Activated CD4-positive, alpha-beta T cell treated with anti-CD3 and anti-CD28 coated beads, Interleukin-2, amount 10 ng/mL, durations not matched to agents 7 days and 5 days (primary cell): ENCODE measurements at places on chromosomes 3 and 15.

DNA sequence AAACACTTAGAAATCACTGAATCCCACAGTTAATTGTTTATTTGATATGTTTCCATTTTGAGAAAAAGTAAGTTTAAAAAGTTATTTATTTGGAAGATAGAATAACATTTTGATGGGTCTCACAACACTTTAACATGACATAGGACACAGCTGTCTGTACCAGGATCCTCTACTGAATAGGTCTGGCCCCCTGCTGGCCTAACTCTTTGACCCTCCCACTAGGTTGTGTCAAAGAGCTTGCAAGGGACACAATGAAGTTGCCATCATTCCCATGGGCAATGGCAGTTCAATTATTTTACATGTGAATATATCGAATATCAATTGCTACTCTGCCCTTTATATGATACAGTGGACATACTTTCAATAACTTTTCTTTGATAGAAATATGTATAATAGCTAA, 138.9 kb downstream of the EPHA3 start:
- DNase-seq: no peak

DNA sequence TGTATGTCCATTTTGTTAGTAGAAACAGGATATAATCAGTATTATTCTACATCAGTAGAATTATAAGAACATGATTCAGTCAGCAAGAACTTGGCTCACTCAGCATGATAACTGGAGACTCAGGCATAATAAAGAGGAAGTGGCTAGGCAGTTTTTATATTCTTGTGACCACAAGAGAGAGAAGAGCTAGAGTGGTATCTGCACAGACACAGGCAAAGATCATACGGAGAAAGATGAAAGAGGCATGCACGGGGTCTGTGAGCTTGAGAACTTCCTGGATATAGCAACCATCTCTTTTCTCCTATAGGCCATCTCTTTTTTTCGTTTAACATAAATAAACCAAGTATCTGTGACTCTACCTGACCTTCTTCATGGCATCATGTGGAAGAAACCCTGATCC, 46.8 kb downstream of the MYO5A start:
- peak; percentile 80 for DNase-seq

DNA sequence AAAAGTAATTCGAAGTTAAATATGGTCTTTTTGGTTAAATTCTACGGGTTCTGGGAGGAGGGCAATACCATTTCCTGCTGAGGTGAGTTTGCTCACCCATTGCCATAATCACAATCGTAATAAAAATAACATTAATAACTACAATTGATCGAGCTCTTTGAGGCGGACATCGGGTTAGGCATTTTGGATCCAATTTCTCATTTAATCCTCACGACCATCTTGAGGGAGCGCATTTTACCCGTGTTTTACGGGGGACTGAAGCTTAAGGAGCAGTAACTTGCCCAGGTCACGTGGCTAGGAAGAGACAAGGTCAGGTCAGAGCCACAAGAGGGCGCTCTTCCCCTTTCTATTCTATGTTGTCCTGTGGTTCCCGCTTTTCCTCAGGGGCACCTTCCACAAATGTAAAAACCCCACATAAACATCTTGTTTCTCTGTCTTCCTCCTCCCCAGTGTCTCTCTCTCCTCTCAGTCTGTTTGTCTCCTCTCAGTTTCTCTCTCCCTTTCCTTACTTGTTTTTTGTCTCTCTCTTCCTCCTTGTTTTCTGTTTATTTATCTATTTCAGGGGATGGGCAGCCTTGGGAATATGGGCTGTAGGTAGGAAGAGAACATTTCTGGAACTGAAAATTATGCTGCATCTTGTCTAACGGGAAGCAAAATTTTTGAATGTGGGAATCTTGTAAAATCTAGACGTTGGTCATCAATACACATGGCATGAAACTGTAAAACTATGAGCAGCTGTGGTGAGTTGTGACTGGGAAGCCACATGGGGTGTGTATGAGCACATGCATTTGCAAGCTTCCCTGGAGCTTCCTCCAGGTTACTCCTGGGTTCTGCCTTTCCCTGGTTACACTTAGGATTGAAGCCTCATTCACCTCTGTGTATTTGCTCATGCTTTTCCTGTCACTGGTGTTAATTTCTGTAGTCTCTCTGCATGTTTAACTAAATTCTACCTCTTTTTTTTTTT, 71.0 kb downstream of the SQOR start:
- peak; percentile 71 for DNase-seq

DNA sequence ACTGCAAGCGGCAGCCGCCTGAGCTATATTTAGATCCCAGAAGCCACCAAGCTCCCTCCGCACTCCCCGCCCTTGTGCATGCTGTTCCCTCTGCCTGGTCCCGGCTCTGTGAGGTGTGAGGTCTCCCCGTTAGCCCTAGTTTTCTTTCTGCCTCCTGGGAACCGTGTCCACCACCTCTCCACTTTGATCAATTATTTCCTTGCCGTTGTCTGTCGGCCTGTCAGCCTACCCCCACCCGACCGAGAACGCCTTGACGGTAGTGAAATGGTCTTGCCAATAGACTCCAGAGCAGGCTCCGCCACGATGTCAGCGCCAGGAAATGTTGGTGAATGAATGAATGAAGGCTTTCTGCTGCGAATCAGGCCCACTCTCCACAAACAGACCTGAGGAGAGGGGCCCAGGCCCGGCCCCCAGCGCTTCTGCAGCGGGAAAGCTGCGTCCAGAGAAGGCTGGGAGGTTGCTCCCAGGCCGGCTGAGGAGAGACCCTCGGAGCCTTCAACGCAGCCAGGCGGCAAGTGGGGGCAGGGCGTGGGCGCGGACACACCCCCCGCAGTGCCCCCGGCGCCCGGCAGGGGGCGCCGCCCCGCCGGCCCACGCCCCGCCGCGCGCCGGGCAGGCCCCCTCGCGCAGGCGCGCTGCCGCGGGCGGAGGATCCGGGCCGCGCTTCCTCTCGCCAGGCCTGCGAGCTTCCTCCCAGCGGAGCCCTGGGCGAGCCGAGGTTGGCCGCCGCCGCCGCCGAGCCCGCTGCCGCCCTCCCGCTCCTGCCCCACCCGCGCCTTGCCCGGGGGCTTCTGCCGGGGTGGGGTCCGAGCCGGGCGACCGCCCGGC, at the start of gene CSK:
Gene CSK (plus strand): TSS at position 650 of the 828 bp plus-strand sequence. CDS start 16,218 bp downstream, outside the sequence.
- DNase-seq: peak; percentile 74

DNA sequence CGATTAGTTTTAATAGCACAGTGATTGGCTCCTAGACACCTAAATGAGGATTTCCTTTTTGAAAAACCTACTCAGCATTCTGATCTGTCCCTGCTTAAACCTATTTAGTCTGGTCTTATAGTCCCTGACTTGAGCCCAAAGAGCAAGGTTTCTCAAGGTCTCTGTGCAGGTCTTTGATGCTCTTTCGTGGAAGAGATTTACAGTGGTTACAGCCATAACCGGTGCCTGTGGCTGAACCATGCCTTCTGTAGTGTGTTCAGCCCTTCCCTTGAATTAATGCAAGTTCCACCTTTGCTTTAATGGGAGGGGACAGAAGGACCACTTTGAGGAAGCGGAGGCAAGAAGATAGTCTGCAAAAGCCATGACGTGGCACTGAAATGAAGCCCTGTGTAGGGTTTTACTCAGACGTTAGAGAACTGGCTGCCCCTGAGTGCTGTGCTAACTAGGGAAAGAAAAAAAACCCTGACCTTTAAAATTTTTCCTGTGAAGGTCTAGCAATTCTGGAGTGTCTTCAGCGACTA, 43.0 kb downstream of the ZBTB38 start:
- peak; percentile 48 for DNase-seq

GRCh38 chr3:49219132-49219531, 47.7 kb downstream of the KLHDC8B start:
- no peak for DNase-seq

- DNase-seq: no peak
Observed at GRCh38 chr3:5427021-5427420, 239.5 kb downstream of the EDEM1 start.

DNA sequence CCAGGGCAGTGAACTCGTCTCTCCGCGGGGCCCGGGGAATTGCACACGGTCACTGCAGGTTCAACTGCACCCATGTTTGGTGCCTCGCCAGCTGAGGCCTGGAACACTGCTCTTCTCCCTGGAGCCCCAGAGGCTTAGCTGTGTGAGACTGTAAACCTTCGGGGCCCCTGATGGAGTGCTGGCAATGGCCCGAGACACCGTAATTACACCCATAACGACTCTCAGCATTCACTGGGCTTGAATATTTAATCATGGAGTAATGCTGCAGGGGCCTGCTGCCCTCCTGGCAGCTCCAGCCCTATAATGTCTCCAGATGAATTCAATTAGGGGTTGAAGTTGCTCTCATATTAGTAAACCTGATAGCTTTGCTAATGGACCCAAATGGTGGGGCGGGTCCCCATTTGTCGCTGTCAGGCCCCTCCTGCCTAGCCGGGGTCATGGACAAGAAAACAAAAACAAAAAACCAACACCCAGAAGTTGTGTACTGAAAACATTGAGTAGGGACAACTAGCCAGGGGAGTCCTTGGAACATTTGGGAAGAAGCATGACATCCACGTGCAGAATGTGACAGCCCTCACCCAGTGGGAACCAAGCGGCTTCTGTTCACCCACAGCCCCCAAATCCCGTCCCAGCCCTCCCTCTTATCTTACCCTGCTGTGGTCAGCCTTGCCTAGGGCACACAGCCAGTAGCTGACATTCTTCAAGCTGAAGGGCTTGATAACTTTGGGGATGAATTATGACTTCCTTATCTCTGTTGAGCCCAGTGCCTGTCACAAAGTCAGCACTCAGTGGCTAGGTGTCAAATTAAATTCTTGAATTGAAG, 74.3 kb upstream of the SCN5A start:
- DNase-seq: no peak

GRCh38 chr3:182234881-182235280, 523.2 kb downstream of the SOX2 start:
- no peak for DNase-seq

DNA sequence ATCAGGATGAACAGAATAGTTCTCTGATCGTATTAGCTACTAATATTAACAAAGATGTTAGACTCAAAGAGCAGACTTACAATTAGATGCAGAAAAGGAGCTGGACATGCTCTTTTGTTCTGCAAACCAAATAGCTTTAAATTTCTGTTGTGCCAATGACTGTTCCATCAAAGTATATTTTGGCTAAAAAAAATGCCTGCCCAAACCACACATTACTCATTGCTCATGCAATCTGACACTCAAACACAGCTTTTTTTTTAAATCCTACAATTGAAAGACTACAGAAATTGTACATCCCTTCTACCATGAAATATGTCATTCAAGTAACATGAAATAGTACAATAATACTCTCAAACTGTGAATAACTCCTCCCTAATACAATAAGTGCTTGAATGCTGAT, 48.6 kb downstream of the SHOX2 start:
- no peak for DNase-seq

- no peak for DNase-seq
Observed at GRCh38 chr3:116393199-116393598, 52.1 kb downstream of the LSAMP start.

DNA sequence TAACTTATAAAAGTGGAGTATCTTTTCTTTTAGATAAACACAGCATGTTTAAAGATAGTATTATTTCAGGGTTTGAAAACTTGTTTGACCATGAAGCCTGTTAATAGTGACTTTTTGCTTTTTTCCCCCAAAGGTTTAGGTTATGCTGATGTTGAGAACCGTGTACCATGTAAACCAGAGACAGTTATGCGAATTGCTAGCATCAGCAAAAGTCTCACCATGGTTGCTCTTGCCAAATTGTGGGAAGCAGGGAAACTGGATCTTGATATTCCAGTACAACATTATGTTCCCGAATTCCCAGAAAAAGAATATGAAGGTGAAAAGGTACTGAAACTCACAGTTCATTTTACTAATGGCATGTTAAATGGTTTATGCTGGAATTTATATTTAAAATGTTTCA, 5.1 kb downstream of the LACTB start:
- no peak for DNase-seq

GRCh38 chr15:50190723-50191122, 8.7 kb downstream of the SLC27A2 start:
- no peak for DNase-seq

DNA sequence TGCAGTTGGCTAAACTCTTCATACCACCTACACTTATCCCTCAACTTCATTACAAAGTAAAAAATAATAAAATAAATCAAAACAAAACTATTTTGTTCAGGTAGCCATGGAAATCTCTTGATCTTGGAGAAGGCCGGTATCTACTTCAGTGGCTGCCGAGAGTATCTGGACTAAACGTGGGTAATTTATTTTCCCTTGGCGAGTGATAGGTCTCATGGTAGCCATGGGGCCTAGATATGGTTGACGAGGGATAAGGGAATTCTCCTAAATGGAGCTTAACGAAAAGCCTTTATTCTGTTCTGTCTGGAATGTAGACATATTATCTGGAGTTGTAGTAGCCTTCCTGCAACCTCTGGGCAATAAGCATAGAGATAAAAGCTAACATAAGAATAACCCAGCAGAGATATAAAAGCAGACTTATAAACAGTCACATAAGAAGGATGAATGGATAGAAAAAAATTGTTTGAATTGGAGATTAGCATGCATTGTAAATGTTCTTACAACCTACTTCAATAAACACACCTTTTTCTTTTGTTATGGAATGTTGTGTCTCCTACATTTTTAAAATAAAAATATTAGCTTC, 281.3 kb upstream of the ARRDC4 start:
- no peak for DNase-seq

DNA sequence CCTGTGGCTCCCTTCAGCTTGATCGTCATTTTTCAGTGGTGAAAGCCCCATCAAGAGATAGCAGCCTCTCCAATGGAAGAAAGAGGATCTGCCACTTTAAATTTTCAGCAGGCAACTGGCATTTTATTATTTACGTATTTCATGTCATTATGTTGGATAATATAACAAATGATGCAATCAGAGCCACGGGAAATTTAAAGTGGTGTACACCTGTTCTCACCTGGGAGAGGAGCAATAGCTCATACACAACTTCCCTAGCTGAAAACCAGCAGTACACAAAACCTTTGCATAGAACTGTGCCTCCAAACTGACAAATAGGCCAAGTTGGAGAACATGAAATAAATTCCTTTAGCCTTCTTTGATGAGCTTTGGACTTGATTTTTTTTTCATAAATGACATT, 136.9 kb downstream of the SATB1 start:
- DNase-seq: no peak

GRCh38 chr15:85616549-85617110, 178.1 kb downstream of the KLHL25 start:
- DNase-seq: no peak

- no peak for DNase-seq
Observed at GRCh38 chr15:89125088-89125826, 37.0 kb downstream of the ABHD2 start.

DNA sequence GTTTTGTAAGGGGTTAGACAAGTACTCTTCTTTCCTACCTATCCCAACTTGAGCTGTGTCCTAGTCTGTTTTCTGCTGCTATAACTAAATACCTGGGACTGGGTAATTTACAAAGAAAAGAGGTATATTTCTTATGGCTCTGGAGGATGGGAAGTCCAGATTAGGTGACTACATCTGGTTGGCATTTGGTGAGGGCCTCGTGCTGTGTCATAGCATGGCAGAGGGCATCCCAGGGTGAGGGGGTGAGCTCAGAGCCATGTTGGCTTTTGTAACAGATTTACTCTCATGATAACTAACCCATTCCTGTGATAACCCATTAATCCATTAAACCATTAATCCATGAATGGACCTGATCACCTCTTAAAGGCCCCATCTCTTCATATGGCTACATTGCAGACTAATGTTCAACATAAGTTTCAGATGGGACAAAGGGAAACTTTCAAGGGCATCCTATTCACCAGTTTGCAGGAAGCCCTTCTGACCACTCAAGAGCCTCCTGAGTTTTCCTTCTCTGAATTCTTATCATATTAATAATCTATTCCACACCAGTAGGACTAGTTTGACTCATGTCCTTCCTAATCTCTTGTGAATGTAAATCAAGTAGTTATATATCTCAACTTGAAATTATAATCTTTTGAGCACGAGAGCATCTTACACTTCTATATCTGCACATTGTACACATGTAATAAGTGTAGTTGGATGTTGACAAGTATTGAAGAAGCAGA, 185.7 kb upstream of the ZPLD1 start:
- DNase-seq: no peak
